ENCODE measurements at places on chromosomes 12 and 14.

DNA sequence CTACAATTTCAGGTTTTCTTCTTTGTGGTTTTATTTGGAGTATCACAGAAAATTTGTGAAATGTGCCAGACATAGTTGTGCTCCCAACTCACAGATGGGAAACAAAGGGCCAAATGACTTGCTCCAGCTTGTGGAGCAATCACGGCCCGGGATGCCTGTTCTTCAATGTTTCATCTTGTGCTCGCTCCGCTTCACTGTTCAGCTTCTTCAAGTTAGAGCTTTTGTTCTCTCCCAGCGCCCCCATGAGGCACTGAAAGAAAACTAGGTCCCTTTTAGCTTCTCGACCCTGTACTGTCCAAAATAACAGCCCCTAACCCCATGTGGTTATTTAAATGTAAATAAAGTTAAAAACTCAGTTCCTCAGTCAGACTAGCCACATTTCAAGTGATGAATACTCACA is 187.9 kb upstream of the STXBP6 start:
- ATAC-seq = no peak

- ATAC-seq = peak; percentile 30
Measured at GRCh38 chr14:99578541-99579101, 25.4 kb downstream of the CCDC85C start.

- no peak for ATAC-seq
Measured at GRCh38 chr12:122519418-122519817, 7.3 kb downstream of the RSRC2 start.

DNA sequence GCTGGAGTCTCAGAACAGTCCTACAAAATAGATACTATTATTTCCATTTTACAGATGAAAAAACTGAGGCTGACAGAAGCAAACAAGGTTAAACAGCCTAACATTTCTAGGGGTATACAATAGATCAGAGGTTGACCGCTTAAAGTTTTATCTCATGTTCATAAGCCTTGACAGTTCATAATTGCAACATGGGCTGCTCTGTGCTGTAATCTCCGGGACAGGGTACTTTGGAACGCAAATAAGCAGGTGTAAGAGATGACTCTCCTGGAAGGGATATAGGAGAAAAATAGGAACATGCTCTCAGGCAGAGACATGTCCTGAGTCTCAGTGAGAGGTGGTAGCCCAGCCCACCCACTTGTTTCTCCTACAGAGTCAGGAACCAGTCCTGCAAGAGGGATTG is 72.8 kb upstream of the RBM19 start:
- no peak for ATAC-seq

- no peak for ATAC-seq
Measured at GRCh38 chr14:78335531-78335930, 165.4 kb downstream of the NRXN3 start.

GRCh38 chr14:96639550-96639949 is 137.4 kb downstream of the PAPOLA start:
- no peak for ATAC-seq

DNA sequence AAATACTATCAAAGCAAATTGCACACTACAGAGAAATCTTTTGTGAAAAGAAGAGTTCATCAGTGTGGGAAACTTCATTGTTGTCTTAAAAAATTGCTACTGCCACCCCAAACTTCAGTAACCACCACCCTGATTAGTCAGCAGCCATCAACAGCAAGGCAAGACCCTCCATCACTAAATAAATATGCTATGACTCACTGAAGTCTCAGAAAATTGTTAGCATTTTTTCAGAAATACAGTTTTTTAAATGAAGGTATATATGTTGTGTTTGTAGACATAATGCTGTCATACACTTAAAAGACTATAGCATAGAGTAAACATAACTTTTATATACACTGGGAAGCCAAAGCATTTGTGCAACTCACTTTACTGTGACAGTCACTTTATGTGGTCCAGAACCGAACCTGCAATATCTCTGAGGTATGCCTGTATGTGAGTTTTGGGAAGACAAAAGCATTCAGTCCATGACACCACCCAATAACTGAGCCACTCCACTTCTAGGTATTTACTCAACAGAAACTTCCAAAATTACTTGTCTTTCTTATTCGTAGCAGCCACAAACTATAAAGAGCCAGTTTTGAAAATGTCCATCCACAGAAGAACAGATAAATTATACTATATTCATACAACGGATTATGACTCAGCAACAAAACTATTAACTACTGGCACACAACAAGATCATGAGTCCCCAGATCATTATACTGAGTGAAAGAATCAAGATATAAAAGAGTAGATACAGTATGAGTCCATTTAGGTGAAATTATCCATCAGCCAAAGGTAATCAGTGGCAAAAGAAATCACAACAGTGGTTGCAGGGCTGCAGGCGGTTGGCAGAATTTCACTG is 649.6 kb downstream of the BCL11B start:
- ATAC-seq = no peak

GRCh38 chr14:54098536-54098935 is 141.9 kb upstream of the BMP4 start:
- no peak for ATAC-seq

- ATAC-seq = no peak
Measured at GRCh38 chr12:74619884-74620283, 82.2 kb downstream of the ATXN7L3B start.

- ATAC-seq = peak; percentile 48
Measured at GRCh38 chr14:49586673-49587460, 687 bp upstream of the RPS29 start.

GRCh38 chr12:28294300-28294699 is 104.0 kb downstream of the CCDC91 start:
- ATAC-seq = no peak

DNA sequence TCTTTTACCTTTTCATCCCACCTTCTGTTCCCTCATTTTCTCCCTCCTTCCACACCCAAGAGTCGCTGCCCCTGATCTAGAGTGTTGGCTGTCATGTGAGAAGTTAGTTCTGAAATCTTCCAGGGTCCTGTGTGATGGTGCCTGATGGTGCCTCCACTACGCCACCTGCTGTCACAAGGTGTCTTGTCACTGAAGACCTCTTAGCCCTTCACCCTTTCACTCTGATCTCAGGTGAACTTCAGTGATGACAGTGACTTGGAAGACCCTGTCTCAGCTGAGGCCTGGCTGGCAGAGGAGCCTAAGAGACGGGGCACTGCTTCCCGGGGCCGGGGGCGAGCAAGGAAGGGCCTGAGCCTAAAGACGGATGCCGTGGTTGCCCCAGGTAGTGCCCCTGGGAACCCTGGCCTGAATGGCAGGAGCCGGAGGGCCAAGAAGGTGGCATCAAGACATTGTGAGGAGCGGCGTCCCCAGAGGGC is 7.6 kb upstream of the PFDN5 start:
- peak; percentile 58 for ATAC-seq

DNA sequence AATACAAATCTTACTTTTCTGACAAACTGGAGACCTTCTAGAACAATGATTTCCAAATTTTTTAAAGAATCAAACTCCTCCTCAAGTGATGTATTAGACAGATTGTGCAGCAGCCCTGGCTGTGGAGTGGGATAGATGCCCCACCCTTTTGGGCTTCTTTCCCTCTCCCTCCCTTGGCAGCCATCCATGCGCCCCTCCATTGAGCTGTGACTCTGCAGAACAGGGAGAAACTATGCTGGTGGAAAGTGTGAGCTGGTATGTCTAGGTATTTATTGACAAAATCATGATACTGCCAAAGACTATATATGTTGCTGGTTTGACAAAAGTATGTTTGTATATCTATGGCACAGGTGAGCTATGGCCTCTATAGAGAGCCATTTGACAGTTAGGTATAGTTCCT is 138.5 kb downstream of the KTN1 start:
- ATAC-seq = no peak

- peak; percentile 89 for ATAC-seq
Measured at GRCh38 chr12:55940065-55940732, 9.2 kb downstream of the DGKA start.

DNA sequence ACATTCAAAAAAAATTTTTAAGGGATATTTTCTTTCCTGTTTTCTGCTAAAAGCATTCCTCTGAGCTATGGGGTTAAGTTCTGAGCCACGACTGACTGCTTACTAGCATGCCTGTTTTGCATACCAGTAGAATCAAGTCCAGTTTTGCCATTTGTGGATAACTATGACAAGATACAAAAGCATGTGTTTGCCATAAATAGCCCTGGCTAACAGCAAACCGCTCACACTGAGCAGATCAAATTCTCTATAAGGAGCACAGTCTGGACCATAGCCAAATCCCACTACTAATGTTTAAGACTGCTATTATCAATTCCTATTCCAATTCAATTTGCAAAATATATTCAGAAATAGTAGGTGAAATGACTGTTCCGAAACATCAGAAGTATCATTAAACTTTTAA is 3.2 kb downstream of the CFL2 start:
- ATAC-seq = no peak

DNA sequence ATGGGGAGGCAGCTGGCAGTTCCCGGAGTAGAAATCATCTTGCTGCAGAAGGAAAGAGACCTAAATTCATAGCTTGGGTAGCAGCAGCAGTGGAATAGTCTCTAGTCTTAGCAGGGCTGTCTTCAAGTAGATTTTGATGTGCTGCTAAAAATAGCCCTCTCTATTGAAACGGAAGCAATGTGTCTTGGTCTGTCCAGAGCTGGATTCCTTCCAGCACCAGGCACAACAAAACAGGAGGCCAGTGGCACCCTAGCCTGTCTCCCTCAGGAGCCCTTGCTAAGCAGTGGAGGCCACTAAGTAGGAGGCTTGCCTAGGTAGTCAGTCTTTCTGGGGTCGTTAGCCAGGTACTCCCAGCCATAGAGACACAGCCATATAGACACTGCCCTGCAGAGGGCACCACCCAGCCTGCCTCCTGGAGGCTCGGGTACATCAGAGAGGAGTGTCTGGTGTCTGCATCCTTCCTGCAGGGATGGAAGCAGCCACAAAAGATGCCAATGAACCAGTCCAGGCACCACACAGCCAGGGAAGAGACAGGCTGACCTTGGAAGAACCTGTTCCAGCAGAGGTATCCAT is 97.5 kb downstream of the CRACR2A start:
- peak; percentile 50 for ATAC-seq

DNA sequence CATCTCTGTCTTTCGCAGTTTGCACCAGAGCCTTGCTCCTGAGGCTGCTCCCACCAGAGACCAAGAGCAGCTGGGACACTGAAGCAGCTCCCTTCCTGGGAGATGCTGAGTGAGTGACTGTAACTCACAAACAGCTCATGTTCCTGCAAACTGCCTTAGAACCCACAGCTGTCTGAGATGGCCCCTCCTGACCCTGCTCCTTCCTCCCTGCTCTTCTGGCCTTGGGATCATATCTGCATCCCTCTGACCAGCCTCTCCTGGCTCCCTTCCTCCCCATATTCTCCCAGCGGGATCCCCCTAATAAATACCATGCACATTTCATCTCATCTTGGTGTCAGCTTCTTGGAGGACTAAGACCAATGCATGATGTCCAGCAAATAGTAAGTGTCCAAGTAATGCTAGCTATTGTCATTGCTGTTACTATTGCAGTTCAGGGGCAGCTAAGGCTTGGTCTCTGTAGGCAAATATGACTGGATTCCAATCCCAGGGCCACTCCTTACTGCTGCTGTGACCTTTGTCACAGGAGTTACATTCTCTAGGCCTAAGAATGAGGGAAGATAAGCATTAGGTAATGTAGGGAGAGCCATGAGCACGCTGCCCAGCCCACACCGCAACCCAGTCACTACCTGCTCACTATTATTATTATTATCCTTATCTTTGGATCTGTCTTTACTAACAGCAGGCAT is 47.9 kb downstream of the SYNE3 start:
- ATAC-seq = no peak

GRCh38 chr14:61174441-61174891 is 106.7 kb downstream of the TMEM30B start:
- no peak for ATAC-seq

DNA sequence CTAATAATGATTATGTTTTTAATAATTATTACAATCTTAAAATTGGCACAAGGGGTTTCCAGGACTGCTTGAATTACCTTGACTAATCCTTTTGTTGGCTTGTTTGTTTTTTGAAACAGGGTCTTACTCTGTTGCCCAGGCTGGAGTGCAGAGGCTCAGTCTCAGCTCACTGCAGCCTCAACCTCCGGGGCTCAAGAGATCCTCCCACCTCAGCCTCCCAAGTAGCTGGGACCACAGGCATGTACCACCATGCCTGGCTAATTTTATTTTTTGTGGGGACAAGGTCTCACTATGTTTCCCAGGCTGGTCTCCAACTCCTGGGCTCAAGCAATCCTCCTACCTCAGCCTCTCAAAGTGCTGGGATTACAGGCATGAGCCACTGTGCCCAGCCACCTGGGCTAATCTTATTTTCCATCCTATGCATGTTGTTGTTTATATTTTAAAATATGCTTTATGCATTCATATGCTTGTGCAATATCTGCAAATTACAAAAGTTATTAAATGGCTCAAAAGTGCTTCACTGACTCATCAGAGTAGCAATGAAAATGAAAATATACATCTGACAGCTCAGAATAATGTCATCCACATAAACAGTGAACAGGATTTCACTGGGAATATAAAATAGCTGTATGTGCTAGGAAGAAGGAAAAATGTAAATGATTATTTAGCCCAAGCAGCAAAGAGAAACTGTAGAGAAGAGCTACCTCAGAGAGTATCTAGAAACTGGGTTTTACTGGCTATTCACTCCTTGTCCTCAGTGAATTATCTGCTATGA is 24.8 kb upstream of the PLEKHG6 start:
- no peak for ATAC-seq

GRCh38 chr12:109932878-109933503 is 32.9 kb downstream of the TCHP start:
- ATAC-seq = no peak

DNA sequence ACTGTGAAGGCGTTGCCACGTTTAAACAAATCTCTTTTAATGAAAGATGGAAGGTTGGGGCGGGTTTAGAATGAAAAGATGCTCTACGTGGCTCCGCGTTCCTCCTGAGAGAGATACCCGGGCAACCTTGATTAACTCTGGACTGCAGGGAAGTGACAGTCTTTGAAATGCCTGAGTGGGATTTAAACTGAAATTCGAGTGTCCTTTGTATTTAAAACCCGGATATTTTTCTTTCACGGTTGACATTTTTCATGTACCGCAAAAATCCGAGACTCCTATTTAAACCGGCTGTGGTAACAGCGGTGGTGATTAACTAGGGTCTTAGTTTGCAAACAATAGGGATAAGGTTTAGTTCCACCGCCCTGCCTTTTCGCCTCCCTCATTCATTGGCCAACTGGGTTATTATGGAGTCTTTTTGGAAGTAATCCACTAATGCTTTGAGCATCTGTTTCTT is 707 bp downstream of the G2E3 start:
- ATAC-seq = no peak

- no peak for ATAC-seq
Measured at GRCh38 chr14:58848365-58848764, 210.6 kb downstream of the DACT1 start.

DNA sequence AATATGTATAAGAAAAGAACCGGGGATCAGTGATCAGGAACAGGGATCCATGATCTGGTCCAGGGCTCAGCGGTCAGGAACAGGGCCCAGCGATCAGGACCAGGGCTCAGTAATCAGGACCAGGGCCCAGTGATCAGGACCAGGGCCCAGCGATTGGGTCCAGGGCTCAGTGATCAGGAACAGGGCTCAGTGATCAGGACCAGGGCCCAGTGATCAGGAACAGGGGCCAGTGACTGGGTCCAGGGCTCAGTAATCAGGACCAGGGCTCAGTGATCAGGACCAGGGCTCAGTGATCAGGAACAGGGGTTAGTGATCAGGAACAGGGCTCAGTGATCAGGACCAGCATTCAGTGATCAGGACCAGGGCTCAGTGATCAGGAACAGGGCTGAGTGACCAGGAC is 56.3 kb downstream of the TMEM121 start:
- peak; percentile 53 for ATAC-seq

- ATAC-seq = no peak
Measured at GRCh38 chr14:20419419-20419818, 6.1 kb upstream of the TEP1 start.

GRCh38 chr12:19891936-19892591 is 452.8 kb downstream of the AEBP2 start:
- ATAC-seq = no peak
